Fibroblast of skin of scalp (primary cell): ENCODE measurements at places on chromosomes 1 and 21.
A peak's percentile ranks its signal among the peaks of the same experiment; 100 is the strongest.

GRCh38 chr1:78536427-78536826, 45.7 kb downstream of the PTGFR start:
- DNase-seq = peak; percentile 45

- no peak for DNase-seq
Measured at GRCh38 chr1:160797861-160798273, 1.9 kb downstream of the LY9 start.

DNA sequence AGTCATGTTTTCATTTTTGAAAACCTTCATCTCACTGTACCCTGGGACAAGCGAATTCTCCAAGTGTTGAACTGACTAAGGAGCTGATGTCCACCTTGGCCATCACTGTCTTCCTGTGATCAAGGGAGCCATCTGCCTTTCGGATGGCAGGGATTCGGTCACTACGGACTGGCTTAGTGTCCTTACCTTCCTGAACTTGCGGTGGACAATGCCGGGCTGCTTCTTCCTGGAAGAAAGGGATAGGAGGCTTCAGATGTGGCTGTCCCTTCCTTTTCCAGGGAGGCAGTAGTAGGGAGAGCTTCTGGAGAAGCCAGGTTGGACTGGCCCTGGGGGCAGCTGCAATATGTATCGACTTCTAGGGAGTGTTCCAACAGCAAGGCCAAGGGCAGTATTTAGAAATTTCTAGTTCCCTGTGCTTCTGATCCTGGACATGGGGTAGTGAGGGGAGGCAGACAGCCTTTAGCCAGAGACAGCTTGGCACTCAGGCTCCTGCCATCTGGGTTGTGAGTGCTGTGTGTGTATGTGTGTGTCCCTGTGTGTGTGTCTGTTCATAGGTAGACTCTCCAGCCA, 114.6 kb downstream of the IER5 start:
- no peak for DNase-seq

DNA sequence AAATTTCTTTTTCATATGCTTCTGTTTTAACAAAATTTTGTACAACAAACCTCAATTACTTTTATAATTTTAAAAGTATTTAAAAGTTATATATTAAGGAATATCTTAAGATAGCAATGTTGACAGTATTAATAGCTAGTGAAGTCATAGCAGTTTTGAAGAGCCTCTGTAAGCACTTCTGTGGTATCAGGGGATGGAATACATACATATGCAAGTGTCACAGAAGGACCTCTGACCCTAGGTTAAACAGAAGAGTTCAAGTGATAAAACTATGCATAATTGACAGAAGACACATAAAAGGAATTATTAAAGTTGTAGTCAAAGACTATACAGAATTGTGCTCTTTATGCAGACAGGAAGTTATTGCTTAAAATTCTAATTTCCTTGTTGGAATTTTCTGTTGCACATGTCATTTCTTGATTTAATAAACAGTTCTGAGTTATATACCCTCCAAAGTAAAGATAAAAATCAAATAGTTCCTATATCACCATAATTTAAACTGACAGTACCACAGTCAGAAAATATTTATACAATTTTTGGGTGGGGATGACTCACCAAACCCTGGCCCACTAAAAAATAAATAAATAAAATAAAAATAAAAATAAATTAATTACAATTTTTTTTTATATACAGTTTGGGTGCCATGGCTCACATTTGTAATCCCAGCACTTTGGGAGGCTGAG, 27.1 kb downstream of the IPP start:
- peak; percentile 19 for DNase-seq

DNA sequence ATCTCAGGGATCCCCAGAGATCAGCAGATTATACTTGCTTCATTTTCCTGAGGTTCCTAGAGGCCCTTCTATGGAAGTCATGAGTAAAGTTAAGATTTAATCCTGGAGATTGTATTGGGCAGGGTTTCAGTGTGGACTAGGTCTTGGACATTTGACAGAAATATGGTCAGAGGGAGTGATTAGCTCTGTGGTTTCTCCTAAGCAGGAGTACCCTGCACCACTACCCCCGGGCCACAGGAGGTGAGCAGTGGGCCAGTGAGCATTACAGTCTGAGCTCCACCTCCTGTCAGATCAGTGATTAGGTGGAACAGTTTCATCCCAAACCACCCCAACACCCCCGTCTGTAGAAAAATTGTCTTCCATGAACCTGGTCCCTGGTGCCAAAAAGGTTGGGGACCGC, 43.2 kb downstream of the PHACTR4 start:
- DNase-seq = no peak

GRCh38 chr1:164647211-164647610, 88.2 kb downstream of the PBX1 start:
- no peak for DNase-seq

DNA sequence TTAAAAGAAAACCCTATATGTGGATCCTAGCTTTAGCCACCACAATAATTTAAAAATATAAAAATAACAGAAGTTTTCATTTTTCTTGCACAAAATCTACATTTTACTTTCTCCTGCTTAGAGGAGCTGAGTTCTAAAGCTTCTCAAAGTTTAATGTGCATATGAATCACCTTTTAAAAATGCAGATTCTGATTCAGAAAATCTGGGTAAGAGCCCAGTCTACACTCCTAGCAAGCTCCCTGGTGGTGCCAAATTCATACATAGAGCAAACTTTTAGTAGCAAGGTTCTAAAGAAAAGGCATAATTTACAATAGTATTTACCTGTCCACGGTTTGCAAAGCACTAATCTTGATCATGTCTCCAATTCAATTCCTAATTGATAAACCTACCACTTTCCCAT, 19.3 kb downstream of the RSBN1 start:
- peak; percentile 55 for DNase-seq

DNA sequence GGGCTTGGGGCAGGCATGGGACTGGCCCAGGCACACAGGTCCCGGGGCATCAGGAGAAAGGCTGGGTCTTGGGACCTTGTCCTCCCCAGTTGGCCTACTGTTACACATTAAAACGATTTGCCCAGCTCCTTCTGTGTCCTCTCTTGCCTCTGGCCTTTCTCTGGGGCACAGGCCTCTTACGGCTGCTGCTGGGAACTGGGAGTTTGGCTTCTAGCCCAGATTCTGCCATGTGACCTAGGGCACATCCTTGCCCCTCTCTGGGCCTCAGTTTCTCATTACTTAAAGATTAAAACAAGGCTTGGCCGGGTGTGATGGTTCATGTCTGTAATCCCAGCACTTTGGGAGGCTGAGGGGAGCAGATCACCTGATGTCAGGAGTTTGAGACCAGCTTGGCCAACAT, 14.0 kb downstream of the KDF1 start:
- no peak for DNase-seq
